K562 (cell line): ENCODE measurements at places on chromosomes 5 and 9.
A peak's percentile ranks its signal among the peaks of the same experiment; 100 is the strongest.

DNA sequence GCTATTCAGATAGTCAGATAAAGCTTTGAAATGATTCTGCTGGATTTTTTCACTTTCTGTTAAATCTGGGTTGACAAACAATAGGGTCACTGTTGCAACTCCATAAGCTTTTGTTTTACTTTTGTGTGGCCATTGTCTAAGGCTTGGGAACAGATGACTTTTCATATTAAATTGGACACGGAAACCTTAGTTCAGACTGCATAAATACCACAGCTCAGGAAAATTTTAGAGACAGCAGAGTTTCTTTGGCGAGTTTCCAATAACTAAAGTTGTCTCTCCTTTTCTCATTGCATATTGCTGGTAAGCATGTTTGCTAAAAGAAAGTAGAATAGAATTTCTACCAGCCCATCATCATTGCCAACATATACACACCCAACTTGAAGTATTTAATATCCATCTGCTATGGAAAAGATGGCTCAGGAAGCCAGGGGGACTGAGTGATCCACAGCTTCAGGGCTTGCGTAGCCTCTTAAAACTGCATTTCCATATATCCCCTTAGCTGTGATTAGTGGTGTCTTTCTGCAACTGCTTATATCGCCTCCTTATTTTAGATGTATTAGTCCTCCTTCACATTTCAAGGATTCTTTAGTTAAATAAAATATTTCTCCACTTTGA lies 168.2 kb downstream of the ARHGAP26 start:
- no peaks in the 10 kb centered on the region for H3K4me1 ChIP-seq
- H3K27me3 ChIP-seq = no peaks in the 10 kb centered on the region
- H3K27ac ChIP-seq = no peak overlapping the region
- no peaks in the 10 kb centered on the region for H3K36me3 ChIP-seq
- no peak for DNase-seq

DNA sequence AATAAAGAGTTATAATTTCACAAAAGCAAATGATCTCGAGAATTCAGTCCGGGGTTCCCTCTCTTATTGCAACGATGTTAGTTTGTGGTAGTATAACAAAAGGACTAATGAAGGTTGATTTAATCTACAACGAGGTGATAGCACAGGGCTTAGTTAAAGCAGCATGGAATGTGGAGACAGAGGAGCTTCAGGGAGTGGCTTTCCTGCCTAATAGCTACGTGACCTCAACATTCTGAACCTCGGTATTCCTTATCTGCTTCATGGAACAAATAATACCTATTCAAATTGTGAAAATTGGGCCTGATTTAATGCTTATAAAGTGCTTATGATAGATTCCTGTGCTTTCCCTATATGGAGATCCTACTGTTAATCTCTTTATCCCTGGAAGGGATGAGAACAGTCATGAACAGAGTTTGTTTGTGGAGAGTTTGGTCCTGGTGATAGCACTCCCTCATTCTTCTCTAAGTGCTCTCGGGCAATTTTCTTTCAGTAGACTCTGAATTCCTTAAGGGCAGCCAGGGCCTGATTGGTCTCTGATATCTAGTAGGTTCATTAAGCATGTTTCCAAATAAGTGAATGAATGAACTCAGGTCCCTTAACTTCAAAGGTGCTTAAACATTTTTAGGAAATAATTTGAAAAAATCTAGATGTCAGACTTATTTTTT lies 104.1 kb upstream of the TUT7 start:
- H3K27me3 ChIP-seq = no peaks in the 10 kb centered on the region; the same call in 1 of the 2 replicates
- H3K4me3 ChIP-seq = no peak overlapping the region
- H3K4me1 ChIP-seq = no peaks in the 10 kb centered on the region
- no peaks in the 10 kb centered on the region for H3K36me3 ChIP-seq
- DNase-seq = no peak

DNA sequence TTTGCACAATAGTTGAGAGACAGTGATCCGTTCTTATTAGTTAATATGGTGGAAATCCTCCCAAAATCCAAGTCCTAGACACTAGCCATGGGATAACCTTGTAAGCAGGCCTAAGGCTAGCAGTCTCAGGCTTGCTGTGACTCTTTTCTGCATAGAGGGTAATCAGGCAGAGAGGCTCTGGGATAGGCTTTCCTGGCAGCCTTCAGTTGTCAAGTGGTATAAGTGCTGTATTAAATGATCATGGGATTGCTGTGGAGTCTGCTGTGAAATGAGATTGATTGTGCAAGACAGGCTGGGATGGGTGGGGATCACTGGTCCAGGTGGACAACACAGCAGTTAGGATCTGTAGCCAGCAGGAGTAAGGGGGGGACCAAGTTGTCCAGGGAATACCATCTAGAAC lies 416.4 kb downstream of the TLE4 start:
- no peak for DNase-seq
- H3K36me3 ChIP-seq = no peaks in the 10 kb centered on the region
- no peaks in the 10 kb centered on the region for H3K27me3 ChIP-seq
- H3K27ac ChIP-seq = no peak overlapping the region
- no peaks in the 10 kb centered on the region for H3K4me1 ChIP-seq

- H3K27me3 ChIP-seq = no peaks in the 10 kb centered on the region
Measured at GRCh38 chr5:81760521-81760920, 9.6 kb upstream of the SSBP2 start.

DNA sequence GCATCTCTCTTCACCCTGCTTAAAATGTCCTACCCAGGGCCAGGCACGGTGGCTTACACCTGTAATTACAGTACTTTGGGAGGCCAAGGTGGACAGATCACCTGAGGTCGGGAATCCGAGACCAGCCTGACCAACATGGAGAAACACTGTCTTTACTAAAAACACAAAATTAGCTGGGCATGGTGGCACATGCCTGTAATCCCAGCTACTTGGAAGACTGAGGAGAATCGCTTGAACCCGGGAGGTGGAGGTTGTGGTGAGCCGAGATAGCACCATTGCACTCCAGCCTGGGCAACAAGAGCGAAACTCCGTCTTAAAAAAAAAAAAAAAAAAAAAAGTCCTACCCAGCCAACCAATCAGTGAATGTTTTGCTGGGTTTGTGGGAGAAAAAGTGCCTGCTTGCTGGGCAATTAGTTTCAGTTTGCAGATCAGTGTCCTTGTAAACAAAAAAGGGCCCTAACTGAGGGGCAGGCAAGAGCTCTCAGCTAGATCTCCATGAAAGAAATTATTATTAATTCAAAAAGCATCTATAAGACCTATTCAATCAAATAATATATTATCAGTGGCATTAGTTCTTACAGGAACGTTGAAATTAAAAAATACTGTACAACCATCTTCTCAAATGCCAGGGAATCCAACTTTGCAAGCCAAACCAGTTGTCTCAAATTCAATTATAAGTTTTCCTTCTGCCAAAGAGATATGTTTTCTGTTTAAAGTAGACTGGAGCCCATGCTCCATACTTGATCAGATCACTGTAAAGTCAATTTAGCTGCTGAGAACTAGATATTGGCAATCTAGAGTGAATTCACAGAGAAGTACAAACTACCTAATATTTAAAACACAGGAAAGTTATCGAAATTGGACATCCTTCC lies 3.9 kb downstream of the MEGF9 start:
- H3K4me3 ChIP-seq = peak overlapping the region; percentile 20
- no peaks in the 10 kb centered on the region for H3K27me3 ChIP-seq
- DNase-seq = peak; percentile 82
- H3K36me3 ChIP-seq = no peaks in the 10 kb centered on the region
- H3K4me1 ChIP-seq = peaks cover 27% of the 10 kb centered on the region
- H3K27ac ChIP-seq = peak overlapping the region; percentile 56; the same call in 2 of the 3 replicates

DNA sequence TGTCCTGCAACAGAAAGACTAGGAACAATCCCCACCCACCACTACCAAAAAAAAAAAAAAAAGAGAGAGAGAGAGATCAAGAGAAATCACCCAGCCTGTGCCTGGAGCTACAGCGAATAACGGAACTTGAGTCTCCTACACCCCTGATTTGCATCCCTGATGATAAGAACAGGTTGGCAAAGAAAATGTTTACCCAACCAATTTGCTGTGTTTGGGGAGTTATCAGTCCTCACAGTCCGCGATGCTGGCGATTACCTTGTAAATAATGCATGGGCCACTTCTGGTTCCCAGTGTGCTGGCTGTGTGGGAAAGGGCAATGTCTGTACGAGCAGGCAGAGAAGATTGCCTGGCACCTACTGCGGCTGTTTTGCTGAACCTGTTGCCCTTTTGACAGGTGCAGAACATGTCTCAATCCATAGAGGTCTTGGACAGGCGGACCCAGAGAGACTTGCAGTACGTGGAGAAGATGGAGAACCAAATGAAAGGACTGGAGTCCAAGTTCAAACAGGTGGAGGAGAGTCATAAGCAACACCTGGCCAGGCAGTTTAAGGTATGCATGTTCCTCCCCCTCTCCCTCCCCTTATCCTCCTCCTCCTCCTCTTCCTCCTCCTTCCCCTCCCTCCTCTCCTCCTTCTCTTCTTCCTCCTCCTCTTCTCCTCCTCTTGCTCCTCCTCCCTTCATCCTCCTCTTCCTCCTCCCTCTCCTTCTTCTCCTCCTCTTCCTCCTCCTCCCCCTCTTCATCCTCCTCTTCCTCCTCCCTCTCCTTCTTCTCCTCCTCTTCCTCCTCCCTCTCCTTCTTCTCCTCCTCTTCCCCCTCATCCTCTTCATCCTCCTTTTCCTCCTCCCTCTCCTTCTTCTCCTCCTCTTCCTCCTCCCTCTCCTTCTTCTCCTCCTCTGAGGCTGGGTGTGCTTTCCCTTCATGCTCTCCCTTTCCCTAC lies 8.3 kb downstream of the OLFM1 start:
- H3K27ac ChIP-seq = no peak overlapping the region
- peaks cover 6% of the 10 kb centered on the region for H3K27me3 ChIP-seq
- no peaks in the 10 kb centered on the region for H3K36me3 ChIP-seq
- no peaks in the 10 kb centered on the region for H3K4me1 ChIP-seq
- no peak for DNase-seq
